Stimulated activated CD8-positive, alpha-beta memory T cell treated with anti-CD3 and anti-CD28 coated beads, Interleukin-2, amount 100 ng/mL, for 48 hours (primary cell): ENCODE measurements at places on chromosomes 12 and 14.

- no peak for DNase-seq
Measured at GRCh38 chr14:31382221-31382620, 38.1 kb downstream of the HEATR5A start.

- no peak for DNase-seq
Measured at GRCh38 chr14:33855672-33856071, 95.2 kb downstream of the EGLN3 start.

DNA sequence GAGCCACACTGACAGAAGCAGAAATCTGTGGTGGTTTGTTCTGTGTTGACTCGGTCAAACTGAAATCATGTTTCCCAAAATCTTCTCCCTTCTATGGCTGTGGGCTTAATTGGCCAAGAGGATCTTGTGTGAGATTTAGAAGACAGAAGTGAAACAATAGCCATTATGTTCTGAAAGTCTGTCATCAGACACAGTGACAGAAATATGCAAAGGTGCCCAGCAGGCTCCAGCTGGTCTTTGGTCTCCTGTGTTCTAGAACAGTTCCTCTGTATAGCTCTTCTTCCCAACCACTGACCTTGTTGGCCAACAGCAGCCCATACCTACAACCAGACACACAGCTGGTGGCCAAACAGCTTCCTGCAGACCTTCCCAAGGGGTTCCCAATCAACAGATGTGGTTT is 25.0 kb upstream of the COCH start:
- DNase-seq, result no peak

DNA sequence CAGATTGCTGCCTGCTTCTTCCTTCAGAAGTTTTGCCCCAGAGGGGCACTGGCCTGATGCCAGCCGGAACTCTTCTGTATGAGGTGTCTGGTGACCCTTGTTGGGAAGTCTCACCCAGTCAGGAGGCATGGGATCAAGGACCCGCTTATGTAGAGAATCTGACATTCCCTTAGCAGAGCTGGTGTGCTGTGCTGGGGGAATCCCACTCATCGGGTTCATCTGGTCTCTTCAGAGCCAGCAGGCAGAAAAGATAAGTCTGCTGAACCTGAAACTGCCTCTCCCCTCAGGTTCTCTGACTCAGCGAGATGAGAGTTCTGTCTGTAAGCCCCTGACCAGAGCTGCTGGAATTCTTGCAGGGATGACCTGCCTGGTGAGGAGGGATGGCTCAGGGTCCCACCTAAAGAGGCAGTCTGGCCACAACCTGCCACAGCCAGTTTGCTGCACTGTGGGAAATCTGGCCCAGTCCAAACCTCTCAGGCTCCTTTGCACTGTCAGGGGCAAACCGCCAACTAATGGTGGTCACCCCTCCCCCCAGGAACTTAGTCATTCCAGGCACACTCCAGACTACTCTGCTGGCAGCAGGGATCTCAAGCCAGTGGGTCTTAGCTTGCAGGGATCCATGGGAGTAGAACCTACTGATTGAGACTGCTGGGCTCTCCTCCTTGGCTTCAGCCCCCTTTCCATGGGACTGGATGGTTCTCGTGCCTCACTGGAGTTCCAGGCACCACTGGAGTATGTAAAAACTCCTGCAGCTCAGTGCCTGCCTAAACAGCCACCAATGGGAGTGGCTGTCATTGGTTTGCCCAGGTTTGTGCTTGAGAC is 4.1 kb downstream of the CLEC2D start:
- DNase-seq, result peak; percentile 38
